ENCODE measurements at places on chromosomes 3 and 15. TPM values are rescaled to one million over a fixed set of nuclear protein-coding genes. Genes with fewer than 3 reads are reported as not detected.

Gene ROBO2
- 14.3 TPM for total RNA-seq

GRCh38 chr15:78853500-78853899, 19.2 kb upstream of the MORF4L1 start:
- no peaks in the 10 kb centered on the region for H3K4me1 ChIP-seq
- no peak overlapping the region for H3K27ac ChIP-seq
- H3K36me3 ChIP-seq: no peaks in the 10 kb centered on the region
- H3K4me3 ChIP-seq: no peak overlapping the region
- H3K27me3 ChIP-seq: no peaks in the 10 kb centered on the region

DNA sequence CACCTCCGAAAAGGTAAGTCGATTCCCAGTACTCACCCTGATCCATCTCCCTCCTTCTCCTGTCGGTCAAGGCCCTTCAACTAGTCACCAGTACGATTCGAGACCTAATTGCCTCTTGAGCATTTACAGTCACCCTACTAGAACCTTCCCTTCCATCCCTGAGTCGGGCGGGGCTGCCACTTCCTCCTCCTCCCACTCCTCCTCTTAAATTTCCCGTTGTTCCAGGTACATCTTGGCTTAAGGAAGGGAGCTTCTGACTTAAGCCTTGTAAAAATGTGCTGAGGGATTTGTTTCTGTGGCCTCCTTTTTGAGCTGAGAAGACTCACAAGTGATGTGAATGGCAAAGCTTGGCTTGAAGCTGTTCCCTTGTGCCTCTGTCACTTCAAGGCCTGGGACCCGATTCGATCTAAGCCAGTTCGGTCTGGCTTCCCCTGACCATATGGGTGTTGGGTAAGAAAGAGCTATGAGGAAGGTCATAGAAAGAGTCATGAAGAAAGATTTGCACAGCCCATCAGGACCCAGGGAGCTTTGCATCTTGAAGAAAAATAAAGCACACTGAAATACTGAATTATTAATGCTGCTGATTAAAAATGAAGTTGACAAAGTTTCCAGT, 28.1 kb downstream of the LCMT2 start:
- no peak within 1 kb of the TSS for H3K4me3 ChIP-seq
- H3K27ac ChIP-seq: no peak within 1 kb of the TSS
- no peaks in the 10 kb centered on the region for H3K36me3 ChIP-seq
- no peaks in the 10 kb centered on the region for H3K4me1 ChIP-seq

DNA sequence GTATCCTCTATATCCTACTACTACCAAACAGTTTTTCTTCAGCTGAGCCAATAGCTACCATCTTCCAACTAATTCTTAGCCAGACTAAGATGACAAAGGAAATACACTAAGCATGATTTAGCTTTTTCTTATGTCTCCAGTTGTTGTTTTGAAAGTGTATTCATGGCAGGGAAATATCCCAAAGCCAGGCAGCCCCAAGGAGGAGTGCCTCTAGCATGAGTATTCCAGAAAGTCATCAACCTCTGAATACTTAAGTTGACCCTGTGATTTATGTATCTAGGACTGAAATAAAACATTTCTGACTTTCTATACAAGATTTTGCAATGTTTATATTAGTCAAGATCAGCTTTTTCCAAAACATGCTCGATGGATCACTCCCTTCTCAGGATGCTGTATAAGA, 449.1 kb downstream of the IL5RA start:
- peaks cover 12% of the 10 kb centered on the region for H3K4me1 ChIP-seq
- no peak for DNase-seq
- H3K27me3 ChIP-seq: no peaks in the 10 kb centered on the region
- H3K36me3 ChIP-seq: no peaks in the 10 kb centered on the region
